Activated CD8-positive, alpha-beta memory T cell treated with anti-CD3 and anti-CD28 coated beads for 24 hours (primary cell): ENCODE measurements at places on chromosomes 16 and 17.

DNA sequence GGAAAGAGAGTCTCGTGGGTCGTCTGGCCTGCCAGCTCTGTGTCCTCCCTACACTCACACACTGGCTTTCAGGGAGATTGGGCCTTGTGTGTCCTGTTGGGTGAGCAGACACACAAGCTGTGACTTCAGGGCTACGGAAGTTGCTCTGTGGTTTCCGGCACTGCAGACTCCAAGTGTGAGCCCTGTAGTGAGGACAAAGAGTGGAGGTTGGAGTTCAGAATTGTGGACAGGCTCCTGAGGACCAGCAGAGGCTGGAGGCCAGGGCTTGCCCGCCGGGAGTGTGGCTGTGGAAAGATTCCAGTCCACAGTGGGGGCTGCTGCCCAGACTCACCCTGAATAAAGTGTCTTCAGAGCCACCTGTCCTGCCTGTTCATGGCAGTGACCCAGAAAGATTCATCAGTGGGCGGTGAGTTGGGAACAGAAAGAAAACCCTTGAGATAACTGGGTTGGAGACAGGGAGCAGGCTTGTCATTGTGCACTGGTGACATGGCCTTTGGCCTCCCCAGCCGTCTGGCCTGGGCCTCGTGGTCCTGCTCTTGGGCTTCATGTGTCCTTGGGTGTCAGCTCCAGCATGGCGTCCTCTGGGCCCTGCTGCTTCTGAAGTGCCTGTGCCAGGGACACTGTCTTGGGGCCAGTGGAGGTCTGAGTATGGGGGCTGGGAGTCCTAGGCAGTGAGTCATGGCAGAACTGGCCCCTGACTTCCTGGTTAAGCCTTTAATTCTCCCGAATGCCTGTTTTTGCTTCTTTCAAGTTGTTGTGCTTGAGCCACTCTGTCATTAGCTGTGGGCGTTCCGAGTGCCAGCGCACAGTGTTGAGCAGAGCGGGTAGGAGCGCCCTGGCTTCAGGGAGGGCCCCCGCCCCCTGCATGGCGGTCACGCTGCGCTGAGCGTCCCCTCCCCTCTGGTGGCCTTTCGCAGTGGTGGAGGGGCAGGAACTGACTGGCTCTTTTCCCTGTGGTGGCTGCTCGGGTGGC, 19.9 kb upstream of the ZNF750 start:
- DNase-seq, result peak; percentile 72

GRCh38 chr16:2512735-2513404, 882 bp upstream of the ATP6V0C start:
- DNase-seq, result no peak

GRCh38 chr17:73022694-73023093, 69.8 kb downstream of the SLC39A11 start:
- DNase-seq, result no peak

- no peak for DNase-seq
Measured at GRCh38 chr17:64687961-64688360, 25.9 kb upstream of the SMURF2 start.

GRCh38 chr16:79393127-79393526, 207.4 kb downstream of the MAF start:
- DNase-seq, result no peak

- peak; percentile 76 for DNase-seq
Measured at GRCh38 chr17:5237541-5238016, 2.9 kb upstream of the SCIMP start.

DNA sequence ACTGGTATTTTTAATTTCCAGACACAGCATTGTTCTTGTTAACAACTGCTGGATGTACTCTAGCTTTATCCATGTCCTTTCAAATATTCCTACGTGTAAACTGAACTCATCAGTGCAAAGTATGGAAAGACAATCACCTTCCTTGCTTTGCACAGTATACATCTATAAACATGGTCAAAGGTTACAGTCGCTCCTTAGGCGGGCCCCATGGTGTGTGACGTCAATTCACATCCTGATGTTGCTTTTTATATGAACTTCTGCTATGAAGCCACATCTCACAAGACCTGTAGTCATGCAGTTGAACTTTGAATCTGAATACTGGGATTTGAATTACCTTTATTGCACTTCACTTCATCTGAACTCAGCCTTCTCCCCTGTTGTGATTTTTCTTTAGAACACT, 447.6 kb upstream of the PSMD7 start:
- no peak for DNase-seq

GRCh38 chr17:9401434-9401833, 174.2 kb downstream of the STX8 start:
- DNase-seq, result no peak

GRCh38 chr17:58387834-58388233, 29.5 kb downstream of the RNF43 start:
- no peak for DNase-seq

DNA sequence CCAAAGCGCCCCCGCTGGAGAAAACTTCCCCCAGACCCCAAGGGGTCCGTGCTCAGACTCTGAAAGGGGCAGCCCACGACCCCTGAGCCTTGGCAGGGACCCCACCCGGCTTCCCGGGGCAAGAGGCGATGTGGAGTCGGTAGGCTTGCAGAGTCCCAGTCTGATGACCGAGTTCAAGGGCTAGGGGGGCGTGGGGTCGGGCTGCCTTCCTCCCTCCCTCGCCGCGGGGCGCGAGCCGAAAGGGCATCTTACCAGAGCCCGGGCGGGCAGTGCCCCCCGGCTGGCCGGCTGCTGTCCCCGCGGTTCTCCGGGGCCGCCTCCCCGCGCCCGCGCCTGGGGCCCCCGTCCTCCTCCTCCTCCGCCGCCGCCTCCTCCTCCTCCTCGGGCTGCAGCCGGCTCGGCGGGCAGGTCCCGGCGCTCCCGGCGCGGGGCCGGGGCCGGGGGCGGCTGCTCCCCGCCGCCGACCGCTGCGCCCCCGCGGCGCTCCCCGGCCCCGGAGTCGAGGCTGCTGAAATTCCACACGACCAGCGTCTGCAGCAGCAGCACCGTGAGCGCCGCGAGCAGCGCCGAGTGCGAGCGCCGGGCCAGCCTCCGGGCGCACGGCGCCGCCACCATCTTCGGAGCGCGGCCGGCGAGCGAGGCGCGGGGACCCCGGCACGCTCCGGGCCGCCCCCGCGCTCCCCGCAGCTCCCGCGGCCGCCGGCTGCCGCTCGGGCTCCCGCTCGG, 415 bp downstream of the XYLT1 start:
- peak; percentile 75 for DNase-seq

GRCh38 chr16:85759631-85760419, 8.9 kb upstream of the C16orf74 start:
- DNase-seq, result no peak

GRCh38 chr17:72514891-72515290, 394.1 kb downstream of the SOX9 start:
- DNase-seq, result no peak

DNA sequence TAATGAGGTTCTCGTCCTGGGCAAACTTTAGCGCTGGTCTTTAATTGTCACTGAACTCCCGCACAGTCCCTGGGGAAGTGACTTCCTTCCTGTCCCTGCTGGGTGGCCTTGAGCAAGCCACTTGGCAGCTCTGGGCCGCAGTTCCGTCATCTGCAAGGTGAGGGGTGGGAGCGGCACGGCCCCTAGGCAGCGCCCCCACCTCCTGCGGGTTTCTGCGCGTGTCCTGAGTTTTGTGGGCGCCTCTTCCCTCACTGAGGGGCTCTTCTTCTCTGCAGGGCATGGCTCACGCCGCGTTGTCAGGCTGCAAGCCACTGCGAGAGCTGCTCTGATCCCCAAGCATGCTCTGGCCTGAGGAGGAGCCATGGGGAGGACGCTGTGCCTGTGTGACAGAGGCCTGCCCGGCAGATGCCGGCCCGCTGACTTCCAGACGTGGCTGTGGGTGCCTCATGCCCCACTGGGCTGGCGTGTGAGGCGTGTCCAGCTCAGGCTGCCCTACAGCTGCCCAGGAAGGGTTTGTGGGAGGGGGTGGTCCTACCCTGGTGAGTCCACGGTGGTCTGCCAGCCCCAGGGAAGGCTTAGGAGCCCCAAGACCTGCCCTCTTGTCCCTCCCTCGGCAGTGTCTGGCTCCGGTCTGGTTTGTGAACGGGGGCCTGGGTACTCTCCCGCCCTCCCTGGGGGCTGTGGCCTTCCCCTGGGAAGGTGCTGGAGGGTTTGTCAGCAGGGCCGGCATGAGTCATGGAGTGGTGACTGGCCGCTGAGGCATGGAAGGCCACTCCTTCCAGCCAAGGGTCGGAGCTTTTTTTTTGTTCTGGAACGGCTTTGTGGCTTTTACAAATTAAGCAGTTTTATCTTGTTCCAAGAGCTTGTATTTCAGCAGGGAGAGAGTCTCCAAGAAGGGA, 182.0 kb downstream of the SEC14L1 start:
- no peak for DNase-seq

DNA sequence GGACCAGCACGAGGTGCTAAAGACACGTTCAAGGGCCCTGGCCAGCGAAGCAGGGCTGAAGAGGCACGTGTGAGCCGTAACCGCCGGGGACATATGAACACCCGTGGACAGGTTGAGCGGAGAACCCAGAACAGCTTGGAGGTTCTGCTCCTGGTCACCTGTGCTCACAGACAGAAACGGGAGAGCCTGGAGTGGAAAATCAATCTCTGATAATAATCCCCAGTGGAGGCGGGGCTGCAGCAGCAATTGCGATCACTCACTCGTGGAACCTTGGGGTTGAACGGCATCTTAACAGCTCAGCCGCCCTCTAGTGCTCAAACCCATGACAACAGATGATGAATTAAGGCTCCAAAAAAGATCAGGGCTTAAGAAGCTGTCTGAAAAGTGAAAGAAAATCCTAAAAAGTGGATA, 25.6 kb downstream of the WIPI1 start:
- peak; percentile 64 for DNase-seq

- DNase-seq, result no peak
Measured at GRCh38 chr16:29996766-29997250, 767 bp downstream of the INO80E start.

DNA sequence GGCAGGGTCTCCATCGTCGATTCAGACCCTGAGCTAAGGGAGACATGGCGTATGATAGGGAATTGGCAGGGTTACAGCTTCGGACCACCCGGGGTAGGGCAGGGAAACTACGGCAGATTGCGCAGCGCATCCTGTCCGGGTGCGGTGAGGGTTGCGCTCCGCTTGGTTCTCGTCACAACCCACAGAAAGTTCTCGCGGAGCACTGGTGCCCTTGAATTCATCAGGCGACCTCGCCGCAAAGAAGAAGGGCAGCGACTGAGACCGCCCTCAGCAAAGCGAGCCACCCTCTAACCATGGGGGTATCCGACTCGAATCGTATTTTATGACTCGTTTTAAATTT, 1.2 kb downstream of the HS3ST3B1 start:
- no peak for DNase-seq

GRCh38 chr17:41531993-41532392, 3.9 kb upstream of the KRT19 start:
- DNase-seq, result no peak

DNA sequence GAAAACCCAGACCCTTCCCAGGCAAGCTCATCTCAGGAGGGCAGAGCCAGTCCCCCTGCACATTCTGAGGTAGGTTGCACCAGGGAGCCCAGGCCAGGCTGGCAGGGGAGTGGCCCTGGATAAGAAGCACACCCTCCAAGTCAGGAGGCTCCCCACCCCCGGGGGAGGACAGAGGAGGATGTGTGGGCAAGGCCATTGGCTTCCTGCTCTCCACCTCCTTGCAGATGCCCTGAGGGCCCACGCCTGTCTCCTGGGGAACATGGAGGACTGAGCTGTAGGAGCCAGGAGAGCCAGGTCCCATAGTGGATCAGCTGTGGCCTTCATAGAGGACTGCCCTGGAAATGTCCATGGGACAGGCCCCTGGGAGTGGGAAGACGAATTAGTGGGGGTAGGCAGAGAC, 126.7 kb downstream of the IRF8 start:
- no peak for DNase-seq

- DNase-seq, result no peak
Measured at GRCh38 chr16:89023151-89023551, 46.1 kb upstream of the CBFA2T3 start.

DNA sequence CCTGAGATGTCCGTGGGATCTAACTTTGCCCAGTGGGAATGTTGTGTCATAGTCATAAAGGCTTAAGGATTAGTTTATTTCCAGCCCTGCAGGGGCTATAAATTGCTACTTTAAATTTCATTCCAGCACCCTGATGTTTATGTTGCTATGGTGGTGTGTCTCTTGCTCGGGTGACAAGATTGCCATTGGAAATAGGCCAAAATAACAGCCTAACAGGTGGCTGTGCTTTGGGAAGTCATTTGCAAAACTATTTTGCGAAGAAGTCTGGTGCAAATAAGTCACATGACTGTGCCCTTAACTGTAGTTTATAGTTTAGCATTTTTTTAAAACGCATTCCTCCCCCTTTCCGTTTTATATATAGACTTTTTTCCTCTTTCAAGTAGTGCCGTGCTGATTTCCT, 23.1 kb downstream of the PITPNC1 start:
- DNase-seq, result no peak

DNA sequence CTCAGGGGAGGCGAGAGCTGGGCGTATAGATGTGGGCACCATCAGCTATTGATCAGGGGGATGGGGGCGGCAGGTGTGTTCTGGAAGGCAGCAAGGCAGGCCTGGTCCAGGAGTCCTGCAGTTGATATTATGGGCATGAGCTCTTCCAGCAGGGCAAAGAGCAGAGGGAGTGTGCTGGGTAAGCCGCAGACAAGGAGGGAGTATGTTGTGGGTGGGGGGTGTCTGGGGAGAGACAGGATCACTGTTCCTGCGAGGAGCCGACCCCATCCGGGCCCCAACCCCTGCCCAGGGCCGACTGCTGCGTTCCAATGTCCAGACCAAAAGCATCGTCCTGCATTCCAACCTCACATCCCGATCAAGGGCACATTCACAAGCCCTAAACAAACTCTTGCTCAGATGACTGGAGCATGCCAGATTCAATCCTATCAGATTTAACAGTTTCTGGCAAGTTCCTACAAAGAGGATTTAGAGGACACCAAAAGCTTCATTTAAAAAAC, 9.2 kb downstream of the MXRA7 start:
- no peak for DNase-seq

DNA sequence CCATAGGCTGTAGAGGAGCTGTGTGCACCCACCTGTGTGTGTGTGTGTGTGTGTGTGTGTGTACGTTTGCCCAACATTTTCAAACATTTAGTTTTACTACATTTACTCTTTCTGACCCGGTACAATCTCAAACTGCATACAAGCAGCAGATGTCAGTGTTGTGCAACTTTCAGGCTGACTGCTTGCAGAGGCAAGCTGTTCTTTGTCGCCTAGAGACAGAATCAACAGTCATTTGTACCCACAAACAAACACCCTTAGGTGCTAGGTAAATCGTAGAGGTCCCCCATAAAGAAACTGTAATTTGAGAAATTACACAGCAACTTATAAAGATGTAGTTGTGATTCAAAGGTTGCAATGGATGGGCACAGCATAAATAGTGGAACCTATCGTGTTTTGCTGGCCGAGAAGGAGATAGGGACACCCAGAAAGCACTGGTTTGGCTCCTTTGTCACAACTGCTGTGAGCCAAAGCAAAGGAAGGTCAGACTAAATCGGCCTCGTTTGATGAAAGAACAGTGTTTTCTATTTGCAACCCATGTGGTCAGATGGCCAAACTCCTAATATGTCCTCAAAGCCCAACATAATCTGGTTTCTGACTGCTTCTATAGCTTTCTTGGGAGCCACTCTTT, 478.4 kb downstream of the TOX3 start:
- DNase-seq, result no peak

- DNase-seq, result no peak
Measured at GRCh38 chr16:89146211-89147005, 25.1 kb upstream of the CDH15 start.
